Spinal cord (tissue), 10 donors: ENCODE measurements at places on chromosomes 6 and 20. TPM values are rescaled to one million over a fixed set of nuclear protein-coding genes. Genes with fewer than 3 reads are reported as not detected.

DNA sequence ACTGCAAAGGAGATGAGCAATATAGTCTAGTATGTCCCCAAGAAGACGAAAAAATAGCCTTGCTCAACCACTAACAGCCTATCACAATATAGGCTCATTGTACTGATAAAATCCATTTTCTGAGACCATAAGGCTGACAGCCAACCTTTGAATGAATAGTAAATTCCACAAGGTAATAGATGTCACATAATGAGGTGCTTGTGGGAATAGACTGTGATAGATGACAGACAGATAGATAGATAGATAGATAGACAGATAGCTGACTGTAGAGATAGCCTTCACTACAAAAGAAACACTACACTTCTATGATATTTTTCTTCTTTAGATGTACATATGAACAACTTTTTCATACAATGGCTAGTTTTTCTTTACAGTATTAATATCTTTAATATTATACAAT lies 760.3 kb upstream of the NRSN1 start:
- H3K27ac ChIP-seq: no peak overlapping the region
- H3K27me3 ChIP-seq: no peaks in the 10 kb centered on the region
- DNase-seq: no peak
- no peaks in the 10 kb centered on the region for H3K36me3 ChIP-seq
- no peaks in the 10 kb centered on the region for H3K4me1 ChIP-seq

The CST3 gene
- polyA plus RNA-seq: 2,050 TPM

DNA sequence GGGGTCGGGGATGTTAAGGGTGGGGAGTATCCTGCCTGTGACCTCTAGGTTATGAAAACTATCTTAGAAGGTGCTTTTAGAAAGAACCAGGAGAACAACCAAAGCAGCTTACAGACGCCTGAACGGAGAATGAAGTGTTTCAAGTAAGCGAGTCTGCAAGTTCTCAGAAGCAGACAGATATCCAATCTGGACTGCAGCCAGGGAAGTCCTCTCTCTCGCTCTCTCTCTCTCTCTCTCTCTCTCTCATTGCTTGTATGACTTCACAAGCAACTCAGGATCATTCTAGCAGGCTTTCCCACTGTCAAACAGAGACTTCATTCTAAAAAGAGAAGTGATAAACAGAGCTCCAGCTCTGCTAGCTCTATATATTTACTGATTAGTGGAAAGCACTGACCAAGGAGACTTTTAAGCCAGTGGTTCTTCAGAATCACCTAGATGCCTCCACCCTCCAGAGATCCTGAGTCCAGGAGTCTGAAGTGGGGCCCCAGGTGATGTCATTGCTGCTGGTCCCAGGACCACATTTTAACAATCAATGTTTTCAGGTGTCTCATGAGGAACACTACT lies 6.0 kb downstream of the TCF21 start:
- peaks cover 85% of the 10 kb centered on the region for H3K27me3 ChIP-seq
- no peak overlapping the region for H3K27ac ChIP-seq
- peak; percentile 7 for DNase-seq
- H3K4me1 ChIP-seq: peaks cover 25% of the 10 kb centered on the region

- H3K4me3 ChIP-seq: peak overlapping the region; percentile 61
- no peak overlapping the region for H3K27ac ChIP-seq
- peaks cover 18% of the 10 kb centered on the region for H3K4me1 ChIP-seq
- DNase-seq: no peak
Measured at GRCh38 chr20:36745234-36745926, 510 bp downstream of the NDRG3 start.

- no peak for DNase-seq
- H3K4me1 ChIP-seq: no peaks in the 10 kb centered on the region
- H3K36me3 ChIP-seq: no peaks in the 10 kb centered on the region
- H3K27ac ChIP-seq: no peak overlapping the region
- no peaks in the 10 kb centered on the region for H3K27me3 ChIP-seq
- no peak overlapping the region for H3K4me3 ChIP-seq
Measured at GRCh38 chr20:47377122-47377722, 20.7 kb upstream of the ZMYND8 start.

GRCh38 chr6:158783851-158784250 lies 35.3 kb downstream of the EZR start:
- DNase-seq: no peak
- H3K27ac ChIP-seq: no peak overlapping the region
- no peaks in the 10 kb centered on the region for H3K27me3 ChIP-seq

The TMEM200A gene
- polyA plus RNA-seq: 12.4 TPM

GRCh38 chr6:30219244-30219643 lies 6.0 kb upstream of the TRIM26 start:
- H3K27ac ChIP-seq: no peak overlapping the region
- no peak overlapping the region for H3K4me3 ChIP-seq
- peak; percentile 50 for DNase-seq
- no peaks in the 10 kb centered on the region for H3K27me3 ChIP-seq
- H3K36me3 ChIP-seq: no peaks in the 10 kb centered on the region
- H3K4me1 ChIP-seq: peaks cover 4% of the 10 kb centered on the region

DNA sequence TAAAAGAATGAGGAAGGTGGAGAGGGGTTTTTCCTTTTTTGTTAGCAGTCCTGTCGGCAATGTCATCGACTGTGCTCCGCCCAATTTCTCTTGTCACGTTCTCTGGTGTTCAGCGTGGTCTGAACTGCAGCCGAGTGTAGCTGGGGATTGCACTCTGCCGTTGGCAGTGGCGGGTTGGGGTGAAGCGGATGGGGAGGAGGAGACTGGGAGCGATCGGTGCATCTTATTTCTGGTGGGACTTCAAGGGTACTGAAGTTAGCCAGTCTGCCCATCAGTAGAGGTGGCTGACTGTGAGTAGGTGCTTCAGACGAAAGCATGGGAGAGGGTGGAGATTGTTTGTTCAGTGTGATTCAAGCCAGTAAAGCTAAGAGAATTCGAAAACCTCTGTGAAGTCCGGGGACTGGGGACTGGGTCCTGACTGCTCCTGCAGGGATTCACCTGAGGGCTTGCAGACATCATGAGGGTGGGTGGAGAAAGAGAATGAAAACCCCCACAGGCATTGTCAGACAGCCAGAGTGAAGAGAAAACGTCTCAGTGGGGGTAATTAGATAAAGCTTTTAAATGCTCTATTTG lies 5.1 kb downstream of the RREB1 start:
- no peak overlapping the region for H3K4me3 ChIP-seq
- no peaks in the 10 kb centered on the region for H3K36me3 ChIP-seq
- H3K27me3 ChIP-seq: peaks cover 38% of the 10 kb centered on the region
- no peak overlapping the region for H3K27ac ChIP-seq
- H3K4me1 ChIP-seq: peaks cover 34% of the 10 kb centered on the region
- no peak for DNase-seq

DNA sequence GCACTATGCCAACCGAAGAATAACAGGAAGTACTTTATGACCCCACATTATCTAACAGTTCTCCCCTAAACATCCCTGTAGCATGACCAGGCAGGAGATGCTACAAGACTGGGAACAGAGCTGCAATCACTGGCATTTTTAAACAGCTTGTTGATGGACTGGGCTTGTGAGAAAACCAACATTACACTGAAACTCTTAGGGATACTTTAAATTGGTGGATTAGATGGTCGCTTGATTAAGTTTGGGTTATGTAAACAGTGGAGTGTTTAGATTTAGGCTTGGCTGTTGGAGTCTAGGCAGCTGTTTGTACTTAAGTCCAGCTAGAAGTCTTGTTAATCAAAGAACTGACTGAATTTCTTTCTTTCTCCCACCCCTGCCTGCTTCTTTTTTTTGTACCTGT lies 234.1 kb upstream of the BMP2 start:
- peak; percentile 11 for DNase-seq
- H3K36me3 ChIP-seq: no peaks in the 10 kb centered on the region
- H3K27ac ChIP-seq: no peak overlapping the region

- peaks cover 9% of the 10 kb centered on the region for H3K4me1 ChIP-seq
- no peaks in the 10 kb centered on the region for H3K27me3 ChIP-seq
- no peak overlapping the region for H3K27ac ChIP-seq
- no peaks in the 10 kb centered on the region for H3K36me3 ChIP-seq
- no peak overlapping the region for H3K4me3 ChIP-seq
Measured at GRCh38 chr6:136709429-136709828, 82.8 kb downstream of the MAP3K5 start.
